ENCODE measurements at places on chromosomes 1 and 21.

DNA sequence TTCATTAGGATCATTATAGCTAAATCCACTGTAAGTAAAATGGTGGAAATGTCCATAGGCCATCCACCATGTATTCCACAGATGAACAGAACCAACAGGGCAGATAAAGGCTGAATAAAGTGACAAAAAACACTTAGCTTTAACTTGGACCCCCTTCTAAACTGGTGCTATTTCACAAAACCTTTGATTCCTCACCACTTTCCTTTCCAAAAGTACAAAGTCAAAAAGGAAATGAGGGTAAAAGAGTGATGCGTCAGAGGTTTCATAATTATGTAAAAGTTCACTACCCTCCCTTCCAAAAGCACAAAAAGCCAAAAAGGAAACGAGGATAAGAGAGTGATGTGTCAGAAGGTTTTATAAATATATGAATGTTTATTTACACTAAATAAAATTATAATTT, 172.2 kb downstream of the TBX15 start:
- DNase-seq, result no peak

DNA sequence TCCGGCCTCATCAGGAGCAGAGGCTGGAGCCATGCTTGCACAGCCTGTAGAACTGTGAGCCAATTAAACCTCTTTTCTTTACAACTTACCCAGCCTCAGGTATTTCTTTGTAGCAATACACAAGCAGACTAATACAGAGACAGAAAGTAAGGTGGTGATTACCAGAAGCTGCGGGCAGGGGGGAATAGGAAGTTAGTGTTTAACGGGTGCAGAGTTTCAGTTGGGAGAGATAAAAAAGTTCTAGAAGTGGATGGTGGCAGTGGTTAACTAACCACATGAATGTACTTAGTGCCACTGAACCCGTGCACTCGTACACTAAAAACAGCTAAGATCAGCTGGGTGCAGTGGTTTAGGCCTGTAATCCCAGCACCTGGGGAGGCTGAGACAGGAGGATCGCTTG, 80.4 kb upstream of the TARDBP start:
- no peak for DNase-seq

GRCh38 chr1:19907456-19907855, 16.0 kb downstream of the PLA2G2E start:
- DNase-seq, result no peak

GRCh38 chr1:112805155-112805853, 90.2 kb upstream of the PPM1J start:
- DNase-seq, result no peak

- DNase-seq, result no peak
Measured at GRCh38 chr1:224733027-224733911, 117.2 kb downstream of the CNIH3 start.

DNA sequence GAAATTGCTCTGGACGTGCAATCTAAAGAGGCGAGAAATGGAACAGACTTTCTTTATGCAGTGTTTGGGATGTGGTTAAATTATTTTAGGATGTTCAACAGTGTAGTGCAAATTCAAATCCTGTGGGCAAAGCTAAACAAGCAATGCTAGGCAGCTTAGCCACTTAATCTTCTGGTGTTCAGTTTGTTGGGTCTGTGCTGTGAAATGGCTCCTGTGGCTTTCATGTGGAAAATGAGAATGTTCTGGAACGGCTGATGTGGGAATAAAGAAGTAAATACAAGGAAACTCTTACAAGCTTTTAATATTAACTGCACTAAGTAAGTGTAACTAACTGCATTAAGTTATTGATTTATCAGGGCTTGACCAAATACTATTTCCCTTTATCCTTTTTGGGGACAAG, 766.6 kb downstream of the ADGRL2 start:
- DNase-seq, result no peak
